ENCODE measurements at places on chromosomes 12 and 14.

DNA sequence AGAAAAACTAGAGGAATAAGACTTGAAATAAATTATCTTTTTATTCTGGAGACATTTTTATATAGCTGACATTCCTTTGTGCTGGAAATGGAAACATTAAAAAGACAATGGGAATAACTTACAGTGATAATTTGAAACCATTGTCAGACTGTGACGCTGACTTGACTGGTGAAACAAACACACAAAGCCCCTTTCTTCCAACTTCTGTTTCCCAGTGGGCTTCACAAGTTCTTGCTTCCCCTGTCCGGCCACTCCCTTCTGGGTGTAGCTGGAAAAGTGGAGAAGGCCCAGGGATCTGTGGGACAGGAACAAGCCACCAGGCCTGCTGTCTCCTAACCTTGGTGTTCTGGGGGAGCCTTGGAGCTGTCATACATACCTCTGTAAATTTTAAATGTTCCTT, 58.8 kb downstream of the PELI2 start:
- DNase-seq: no peak

DNA sequence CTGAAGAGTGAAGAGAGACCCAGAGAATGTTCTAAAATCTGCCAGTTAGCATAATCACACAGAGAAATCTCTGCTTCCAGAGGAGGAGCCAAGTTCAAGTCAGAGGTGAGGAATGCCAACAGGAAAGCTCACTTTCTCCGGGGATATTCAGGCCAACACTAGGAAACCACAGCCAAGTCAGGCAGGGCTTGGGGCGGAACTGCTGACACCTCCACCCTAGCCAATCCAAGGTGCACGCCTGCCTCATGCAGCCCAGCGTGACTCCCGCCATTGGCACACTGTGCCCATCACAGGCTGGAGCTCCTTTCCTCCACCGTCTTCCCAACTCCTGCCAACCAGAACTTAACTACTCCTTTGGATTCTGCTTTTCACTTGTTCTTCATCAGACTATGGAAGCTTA, 374.3 kb upstream of the CCDC196 start:
- no peak for DNase-seq

- no peak for DNase-seq
Measured at GRCh38 chr12:30211743-30212142, 428.0 kb upstream of the TMTC1 start.

- DNase-seq: no peak
Measured at GRCh38 chr12:127144770-127145169, 1122.2 kb upstream of the TMEM132C start.

- DNase-seq: no peak
Measured at GRCh38 chr12:114167431-114167830, 201.3 kb upstream of the RBM19 start.

DNA sequence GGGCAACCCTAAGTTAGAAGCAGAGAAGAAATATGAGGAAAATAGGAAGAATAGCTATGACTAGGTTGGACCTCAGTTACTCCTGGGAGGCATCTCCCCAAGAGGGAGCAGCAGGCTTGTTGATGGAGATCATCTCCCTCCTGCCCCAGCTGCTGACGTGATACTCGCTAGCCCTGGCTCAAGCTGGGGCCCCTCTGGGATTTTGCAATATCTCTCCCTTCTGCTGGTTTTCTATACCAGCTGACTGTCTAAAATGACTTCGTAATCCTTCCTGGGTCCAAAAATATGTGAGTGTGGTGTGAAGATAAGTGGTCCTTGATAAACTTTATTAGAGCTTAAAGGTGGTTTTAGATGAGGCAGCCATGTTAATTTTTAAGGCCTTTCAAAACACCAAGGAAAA, 4.5 kb upstream of the HECTD4 start:
- DNase-seq: peak; percentile 56

- DNase-seq: no peak
Measured at GRCh38 chr12:34108405-34108803, 86.1 kb downstream of the ALG10 start.

DNA sequence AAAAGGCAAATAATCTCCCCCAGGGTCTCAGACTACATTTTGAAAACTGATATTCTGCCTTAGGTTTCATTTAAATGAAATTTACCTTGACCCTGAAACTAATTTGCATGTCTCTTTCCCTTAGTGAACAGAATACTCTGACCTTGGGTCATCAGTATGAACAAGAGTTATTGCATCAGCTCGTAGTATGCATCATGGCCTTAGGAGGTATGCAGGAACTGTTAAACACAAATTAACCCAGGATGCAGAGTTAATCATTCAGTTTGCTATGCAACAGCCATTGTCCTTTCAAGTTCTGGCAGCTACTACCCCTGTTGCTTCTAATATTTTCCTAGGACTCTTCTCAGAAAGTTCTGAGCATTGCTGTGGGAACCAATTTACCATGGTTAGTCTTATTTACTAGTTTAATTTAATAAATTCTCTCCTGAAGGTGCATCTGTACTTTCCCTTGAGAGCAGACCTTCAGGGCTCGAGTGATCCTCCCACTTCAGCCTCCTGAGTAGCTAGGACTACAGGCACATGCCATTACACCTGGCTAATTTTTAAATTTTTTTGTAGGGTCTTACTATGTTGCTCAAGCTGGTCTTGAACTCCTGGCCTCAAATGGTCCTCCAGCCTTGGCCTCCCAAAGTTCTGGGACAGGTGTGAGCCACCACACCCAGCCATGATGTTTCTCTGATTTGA, 126.7 kb downstream of the TTC6 start:
- DNase-seq: no peak

DNA sequence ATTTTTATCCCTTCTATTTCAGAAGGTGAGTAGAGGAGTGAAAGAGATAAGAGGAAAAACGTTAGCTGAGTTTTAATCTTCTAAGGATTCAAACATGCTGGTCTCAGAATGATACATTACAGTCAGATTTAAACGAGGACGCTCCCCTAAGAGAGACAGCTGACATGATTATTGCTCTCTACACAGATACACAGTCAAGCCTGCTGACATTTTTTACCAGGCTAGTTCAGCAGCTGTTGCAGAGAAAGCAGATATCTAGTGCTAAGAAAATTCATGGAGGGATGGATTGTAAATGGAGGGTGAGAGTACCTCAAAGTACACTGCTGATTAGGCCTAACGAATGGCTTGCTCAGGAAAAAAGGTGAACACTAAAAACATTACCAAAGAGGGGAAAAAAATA, 31.9 kb upstream of the SOS2 start:
- DNase-seq: no peak

GRCh38 chr12:64207453-64207852, 14.6 kb downstream of the KICS2 start:
- DNase-seq: no peak

DNA sequence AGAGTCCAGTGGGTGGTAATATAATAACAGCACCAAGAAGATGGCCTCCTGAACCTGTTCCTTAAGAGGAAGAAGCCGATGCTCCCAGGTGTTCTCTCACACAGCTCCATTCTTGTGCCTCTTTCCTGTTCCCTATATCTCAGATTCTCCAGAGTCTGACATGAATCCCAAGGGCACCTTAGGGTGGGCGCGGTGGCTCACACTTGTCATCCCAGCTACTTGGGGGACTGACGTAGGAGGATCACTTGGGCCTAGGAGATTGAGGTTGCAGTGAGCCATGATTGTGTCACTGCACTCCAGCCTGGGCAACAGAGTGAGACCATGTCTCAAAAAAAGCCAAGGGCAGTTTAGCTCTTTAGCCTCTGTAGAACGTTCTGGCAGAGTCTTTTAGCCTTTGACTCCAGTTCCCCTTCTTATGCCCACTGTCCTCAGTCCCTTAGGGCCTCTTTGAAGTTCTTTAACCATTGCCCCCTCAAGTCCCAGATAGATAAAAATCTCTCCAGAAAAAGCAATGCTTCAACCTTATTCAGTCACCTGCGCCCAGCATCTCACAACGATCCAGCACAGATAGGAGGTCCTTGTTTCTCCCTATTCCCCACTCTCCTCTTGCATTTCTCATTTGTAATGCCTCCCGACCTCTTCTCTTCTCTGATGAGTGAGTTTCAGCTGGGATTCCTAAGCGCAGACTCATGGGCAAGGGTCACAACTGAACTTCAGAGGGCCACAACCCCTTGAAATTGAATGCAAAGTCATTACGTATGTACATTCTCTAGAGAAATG, 4.7 kb downstream of the CCDC184 start:
- DNase-seq: no peak

- DNase-seq: no peak
Measured at GRCh38 chr14:93027810-93028723, 87.7 kb downstream of the ITPK1 start.

GRCh38 chr12:80802652-80803400, 86.1 kb downstream of the MYF5 start:
- DNase-seq: no peak

- DNase-seq: peak; percentile 14
Measured at GRCh38 chr12:79935624-79936345, 888 bp upstream of the PPP1R12A start.

- no peak for DNase-seq
Measured at GRCh38 chr12:124408822-124409517, 114.1 kb downstream of the RFLNA start.

DNA sequence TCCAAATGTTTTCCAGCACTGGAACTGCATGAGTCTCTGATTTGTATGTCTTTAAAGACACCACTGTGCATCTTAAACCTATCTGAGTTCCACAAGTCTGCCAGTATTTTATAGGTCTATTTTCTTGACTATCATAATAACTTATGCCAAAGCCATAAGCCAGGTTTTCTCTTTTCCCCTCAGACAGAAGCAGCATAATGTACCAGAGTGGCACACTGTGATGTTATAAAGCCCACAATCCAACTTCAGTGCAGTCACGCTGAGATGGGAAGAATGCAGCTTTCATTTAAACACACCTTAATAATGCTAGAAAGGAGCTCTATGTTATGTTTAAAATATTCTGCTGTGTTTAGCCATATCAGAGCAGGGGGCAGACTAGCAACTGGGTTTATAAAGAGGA, 923.3 kb downstream of the DIO2 start:
- DNase-seq: no peak

- DNase-seq: no peak
Measured at GRCh38 chr14:22397221-22397737, 191.7 kb downstream of the DAD1 start.

- no peak for DNase-seq
Measured at GRCh38 chr14:61255968-61256367, 25.2 kb downstream of the TMEM30B start.

GRCh38 chr12:4289231-4289878, 15.8 kb downstream of the CCND2 start:
- peak; percentile 74 for DNase-seq

GRCh38 chr14:31060253-31060875, 34.2 kb upstream of the STRN3 start:
- peak; percentile 10 for DNase-seq

- no peak for DNase-seq
Measured at GRCh38 chr14:54640506-54640905, 73.6 kb downstream of the SAMD4A start.

DNA sequence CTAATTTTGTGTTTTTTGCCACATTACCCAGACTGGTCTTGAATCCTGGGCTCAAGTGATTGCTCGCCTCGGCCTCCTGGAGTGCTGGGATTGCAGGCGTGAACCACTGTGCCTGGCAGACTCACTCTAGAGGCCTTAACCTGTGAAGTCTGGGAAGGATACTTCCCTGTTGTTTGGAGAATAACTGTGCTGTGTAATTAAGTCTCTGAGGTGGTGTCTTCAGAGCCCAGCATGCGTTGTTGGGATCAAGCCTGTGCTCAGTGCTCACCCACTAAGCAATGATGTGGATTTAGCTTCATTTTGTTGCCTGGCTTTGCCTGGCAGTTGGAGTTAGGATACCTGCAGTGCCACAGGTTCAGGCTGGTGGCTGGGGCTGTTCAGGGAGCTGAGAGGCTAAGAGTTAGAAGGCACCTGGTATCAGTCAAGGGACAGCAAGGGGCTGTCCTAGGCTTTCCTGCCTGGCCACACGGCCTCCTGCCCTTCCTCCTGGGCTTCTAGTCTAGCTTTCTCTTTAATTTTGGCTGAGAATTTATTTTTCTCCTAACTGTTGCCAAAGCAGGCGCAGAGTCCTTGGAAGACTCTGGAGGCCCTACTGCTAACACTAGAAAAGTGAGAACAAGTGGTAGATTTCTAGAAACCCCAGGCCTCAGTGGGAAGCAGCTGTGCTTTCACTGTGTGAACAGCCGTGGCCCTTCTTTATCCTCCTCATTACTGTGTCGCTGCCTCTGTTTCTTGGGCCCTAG, 38.5 kb downstream of the EP400 start:
- no peak for DNase-seq

DNA sequence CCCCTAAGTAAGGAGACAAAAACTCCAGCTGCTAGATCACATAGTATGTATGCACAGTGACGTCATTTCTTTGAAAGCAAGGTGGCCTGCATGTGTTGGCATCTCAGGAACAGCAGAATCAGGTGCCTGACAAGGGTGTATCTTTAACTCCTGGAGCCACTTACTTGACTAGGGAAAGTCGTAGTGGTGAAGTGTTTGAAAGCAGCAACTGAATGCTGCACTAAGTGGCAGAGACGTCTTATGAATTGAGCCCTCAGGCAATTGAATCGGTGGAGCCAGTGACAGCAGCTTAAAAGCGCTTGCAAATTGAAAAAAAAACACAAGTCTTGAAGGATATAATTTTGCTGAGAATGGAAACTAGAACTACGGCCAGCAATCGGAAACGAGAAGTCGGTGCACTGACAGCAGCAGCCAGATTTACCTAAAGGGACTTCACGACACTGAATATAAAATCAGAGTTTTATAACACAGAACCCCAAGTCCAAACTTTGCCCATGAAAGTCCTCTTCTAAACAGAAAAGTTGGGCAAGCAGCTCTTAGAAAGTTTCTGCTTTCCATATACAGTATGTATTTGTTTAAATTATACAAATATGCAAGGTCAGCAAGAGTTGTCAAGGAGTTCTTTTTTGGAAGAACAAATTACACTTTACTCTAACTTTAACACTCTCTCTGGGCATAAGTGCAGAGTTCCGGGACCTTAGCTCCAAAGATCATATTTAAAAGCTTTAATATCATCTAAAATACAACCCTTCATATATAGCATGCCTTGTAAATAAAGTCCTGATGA, 1.1 kb downstream of the IGF1 start:
- no peak for DNase-seq

DNA sequence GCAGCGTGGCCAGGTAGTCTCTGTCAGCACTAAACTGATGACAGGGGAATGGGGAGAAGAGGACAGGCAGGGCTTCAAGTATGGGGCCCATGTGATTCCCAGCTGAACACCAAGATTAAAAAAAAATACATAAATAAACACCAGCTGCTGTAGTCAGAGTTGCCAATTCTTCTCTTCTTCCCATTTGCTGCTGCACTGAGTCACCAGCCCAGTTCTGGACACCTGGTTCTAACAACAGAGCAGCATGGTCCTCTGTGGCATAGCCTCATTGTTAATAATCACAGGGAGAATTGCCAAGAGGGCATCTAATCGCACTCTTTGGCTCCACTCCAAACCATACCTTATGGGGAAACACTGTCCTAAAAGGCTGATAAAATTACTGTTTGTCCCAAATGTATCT, 15.1 kb downstream of the PPM1H start:
- DNase-seq: no peak

- DNase-seq: no peak
Measured at GRCh38 chr12:47249082-47249481, 169.3 kb upstream of the AMIGO2 start.

- DNase-seq: peak; percentile 70
Measured at GRCh38 chr14:99884834-99885648, 91.8 kb downstream of the EML1 start.
